Muscle of leg (tissue), 16 donors: ENCODE measurements at places on chromosomes 12 and 14.

DNA sequence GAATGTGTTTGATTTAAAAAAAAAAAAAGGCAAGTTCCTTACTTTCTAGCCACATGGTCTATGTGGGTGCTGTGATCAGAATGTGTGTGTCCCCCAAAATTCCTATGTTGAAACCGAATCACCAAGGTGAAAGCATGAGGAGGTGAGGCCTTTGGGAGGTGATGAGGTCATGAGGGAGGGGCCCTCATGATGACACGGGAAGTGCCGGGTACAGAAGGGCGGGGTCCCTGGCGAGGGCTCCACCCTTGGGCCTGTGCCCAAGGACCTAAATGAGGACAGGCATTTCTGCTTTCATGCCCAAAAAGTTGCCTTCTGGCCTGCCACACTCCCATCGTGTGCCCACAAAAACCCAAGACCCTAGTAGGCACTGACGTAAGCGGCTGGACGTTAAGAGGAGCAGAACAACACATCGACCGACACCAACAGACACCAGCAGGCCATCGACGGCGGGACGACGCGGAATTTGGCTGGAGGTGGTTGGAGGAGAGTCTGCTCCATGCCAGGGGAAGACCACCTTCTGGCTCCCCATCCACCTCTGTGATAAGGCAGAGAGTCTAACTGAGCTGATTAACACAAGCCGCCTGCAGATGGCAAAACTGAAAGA is 211.8 kb downstream of the FOXN3 start:
- no peak for DNase-seq

DNA sequence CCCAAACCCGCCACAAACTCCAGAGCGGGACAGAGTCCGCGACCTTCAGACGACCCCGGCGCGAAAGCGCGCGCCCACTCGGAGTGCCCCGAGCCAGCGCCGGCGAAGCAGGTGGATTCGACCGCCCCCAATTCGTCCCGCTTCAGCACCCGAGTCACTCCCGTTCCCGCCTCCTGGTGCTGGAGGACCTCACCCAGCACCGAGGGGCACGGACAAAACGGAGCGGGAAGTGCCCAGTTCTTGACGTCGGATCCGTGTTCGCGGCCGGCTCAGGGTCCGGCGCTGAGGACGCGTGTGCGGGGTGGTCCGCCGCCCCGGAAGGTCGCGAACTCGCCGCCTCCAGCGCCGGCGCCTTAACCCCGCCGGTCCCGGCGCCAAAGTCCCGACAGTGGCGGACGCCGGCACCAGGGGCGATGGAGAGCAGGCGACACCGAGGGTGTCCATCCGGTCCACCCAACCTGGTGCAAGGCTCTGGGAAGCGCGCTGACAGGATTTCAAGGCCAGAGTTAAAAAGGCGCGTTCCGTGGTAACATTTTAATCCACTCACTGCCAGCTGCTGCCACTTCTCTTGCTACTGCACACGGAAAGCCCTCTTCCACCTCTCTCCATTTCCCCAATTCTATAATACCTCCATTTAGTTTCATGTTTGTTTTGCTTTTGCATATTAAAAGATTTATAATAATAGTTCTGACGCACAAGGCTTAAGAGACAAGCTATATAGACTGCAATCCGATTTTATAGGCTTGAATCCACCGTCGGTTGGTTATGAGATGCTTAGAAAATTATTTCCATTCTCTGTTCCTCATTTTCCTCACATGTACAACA is 240.0 kb upstream of the CPNE8 start:
- DNase-seq: peak; percentile 48

- peak; percentile 58 for DNase-seq
Measured at GRCh38 chr14:68669111-68669511, 123.8 kb downstream of the ZFP36L1 start.

DNA sequence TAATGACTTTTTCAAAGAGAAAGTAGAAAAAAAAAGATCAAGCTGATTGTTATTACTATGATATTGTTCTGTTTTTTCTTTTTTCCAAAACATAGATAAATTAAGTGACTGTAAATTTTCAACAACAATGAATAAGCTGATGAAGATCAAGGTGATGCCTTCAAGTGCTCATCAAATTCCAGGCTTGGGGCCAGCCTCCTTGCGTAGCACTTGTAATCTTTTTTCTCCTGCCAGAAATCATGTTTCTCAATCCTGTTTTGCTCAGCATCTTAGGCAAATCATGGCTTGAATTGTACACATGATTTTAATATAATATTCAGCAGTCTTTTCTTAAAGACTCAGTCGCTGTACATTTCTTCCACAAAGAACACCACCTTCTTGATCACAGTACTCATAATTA is 333.2 kb downstream of the NPAS3 start:
- peak; percentile 44 for DNase-seq

DNA sequence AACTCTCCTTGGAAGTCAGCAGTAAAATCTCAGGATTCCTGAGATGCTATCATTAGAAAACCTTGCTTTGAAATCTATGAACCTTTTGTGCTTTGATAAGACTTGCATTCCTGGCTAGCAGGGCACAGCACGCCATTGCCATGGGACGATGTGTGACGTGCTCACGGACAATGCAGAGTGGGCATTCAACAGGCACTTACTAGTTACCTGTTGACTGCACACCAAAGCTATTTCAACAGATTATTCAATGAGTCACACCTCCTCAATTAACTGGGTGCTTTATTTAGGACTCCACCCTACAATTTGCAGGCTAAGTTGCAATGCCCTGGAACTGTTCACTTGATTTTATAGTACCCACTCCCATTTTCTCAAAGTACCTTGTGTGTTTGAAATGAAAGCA is 11.3 kb downstream of the NOS1 start:
- DNase-seq: no peak

DNA sequence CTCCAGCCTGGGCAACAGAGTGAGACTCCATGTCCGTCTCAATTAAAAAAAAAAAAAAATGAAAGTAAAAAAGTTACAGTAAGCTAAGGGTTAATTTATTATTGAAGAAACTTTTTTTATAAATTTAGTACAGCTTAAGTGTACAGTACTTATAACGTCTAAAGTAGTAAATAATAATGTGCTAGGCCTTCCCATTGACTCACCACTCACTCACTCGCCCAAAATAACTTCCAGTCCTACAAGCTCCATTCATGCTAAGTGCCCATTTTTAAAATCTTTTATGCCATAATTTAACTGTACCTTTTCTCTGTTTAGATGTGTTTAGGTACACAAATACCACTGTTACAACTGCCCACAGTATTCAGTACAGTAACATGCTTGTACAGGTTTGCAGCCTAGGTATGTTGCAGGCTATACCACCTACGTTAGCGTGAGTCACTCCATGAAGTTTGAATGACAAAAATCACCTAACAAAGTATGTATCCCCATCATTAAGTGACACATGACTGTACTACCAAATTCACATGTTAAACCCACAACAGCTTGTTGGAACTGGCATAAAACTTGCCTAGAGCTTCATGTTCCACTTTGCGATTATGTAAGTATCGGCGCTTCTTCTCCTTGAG is 10.7 kb downstream of the KANSL2 start:
- DNase-seq: no peak
